ENCODE measurements at places on chromosomes 4 and X.

DNA sequence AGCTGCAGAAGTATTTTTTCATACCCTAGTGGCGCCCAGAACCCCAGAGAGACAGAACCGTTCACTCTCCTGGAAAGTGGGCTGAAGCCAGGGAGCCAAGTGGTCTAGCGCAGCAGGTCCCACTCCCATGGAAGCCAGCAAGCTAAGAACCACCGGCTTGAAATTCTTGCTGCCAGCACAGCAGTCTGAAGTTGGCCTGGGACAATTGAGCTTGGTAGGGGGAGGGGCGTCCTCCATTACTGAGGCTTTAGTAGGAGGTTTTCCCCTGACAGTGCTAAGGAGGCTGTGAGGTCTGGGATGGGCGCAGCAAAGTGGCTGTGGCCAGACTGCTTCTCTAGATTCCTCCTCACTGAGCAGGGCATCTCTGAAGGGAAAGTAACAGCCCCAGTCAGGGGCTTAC lies 84.5 kb upstream of the ATXN3L start:
- DNase-seq, result no peak

DNA sequence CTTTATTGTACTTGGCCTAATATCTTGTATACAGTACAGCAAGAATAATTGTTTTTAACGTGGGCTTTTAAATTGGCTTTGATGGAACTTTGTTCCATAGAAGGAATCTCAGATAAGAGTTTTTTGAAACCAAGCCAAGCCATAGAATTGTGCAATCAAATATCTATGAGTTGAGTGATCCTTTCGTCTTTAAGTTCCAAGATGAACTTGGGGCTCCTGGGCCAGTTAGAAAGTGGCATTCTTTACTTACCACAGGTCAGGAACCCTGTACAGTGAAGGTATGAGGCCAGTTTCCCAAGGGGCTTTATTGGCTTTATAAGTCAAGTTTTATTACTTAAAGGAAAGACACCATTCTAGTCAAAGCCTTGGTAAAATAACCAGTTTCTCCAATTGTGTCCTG lies 2104.2 kb downstream of the PCDH7 start:
- DNase-seq, result no peak

- no peak for DNase-seq
These were observed 1514.8 kb downstream of the RPA4 start for GRCh38 chrX:98398542-98398941.

GRCh38 chrX:28351801-28352200 lies 235.4 kb upstream of the IL1RAPL1 start:
- no peak for DNase-seq

- peak; percentile 54 for DNase-seq
These were observed 382.7 kb downstream of the UNC5C start for GRCh38 chr4:95165926-95166524.

- DNase-seq, result no peak
These were observed 8.8 kb upstream of the FAM9C start for GRCh38 chrX:13053171-13053570.

GRCh38 chrX:78931814-78932213 lies 13.4 kb upstream of the P2RY10 start:
- DNase-seq, result no peak

DNA sequence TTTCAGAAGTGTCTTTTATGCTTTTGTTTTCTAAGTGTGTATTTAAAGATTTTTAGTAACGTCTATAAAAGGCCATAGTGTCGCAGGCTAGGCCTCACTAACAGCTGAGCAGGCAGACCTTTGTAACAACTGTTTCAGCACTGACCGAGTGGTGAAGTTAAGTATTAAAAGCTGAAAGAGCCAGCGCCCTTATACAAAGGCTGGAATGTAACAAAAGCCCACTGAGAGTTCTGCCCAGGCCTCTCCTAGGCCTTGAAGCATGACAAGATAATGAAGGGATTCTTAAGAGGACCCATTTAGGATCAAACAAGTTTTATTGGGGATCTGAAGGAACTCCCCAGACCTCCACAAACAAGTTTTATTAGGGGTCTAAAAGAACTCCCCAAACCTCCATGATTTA lies 722.5 kb upstream of the PRKX start:
- DNase-seq, result no peak

- no peak for DNase-seq
These were observed 63.0 kb upstream of the TRIM2 start for GRCh38 chr4:153141238-153141637.

DNA sequence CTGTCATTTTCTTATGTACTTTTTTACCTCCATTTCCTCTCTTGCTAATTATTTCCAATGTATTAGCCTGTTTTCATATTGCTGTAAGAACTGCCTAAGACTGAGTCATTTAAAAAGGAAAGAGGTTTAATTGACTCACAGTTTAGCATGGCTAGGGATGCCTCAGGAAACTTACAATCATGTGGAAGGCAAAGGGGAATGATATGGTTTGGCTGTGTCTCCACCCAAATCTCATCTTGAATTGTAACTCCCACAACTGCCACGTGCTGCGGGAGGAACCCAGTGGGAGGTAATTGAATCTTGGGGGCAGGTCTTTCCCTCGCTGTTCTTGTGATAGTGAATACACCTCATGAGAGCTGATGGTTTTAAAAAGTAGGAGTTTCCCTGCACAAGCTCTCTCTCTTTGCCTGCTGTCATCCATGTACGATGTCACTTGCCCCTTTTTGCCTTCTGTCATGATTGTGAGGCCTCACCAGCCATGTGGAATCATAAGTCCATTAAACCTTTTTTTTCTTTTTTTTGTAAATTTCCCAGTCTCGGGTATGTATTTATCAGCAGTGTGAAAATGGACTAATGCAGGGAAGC lies 870.0 kb upstream of the INTU start:
- DNase-seq, result no peak

DNA sequence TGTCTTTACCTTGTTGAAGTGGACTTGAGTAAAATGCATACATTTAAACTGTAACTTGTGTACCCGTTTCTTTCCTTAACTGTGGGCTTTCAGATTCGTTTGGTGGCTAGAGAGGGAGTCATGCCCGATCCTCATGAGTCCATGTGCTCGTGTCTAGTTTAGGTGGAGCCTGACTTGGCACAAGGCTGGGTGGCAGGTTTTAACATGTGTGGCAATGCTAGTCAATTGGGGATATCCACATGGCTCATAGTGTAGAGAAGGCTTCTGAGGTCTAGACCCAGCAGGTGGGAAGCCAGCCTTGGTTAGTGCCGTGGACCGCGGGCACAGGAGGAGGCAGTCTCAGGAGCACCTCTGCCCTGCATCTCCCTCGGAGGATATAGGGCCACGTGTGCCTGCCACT lies 48.5 kb upstream of the CLCN4 start:
- no peak for DNase-seq

DNA sequence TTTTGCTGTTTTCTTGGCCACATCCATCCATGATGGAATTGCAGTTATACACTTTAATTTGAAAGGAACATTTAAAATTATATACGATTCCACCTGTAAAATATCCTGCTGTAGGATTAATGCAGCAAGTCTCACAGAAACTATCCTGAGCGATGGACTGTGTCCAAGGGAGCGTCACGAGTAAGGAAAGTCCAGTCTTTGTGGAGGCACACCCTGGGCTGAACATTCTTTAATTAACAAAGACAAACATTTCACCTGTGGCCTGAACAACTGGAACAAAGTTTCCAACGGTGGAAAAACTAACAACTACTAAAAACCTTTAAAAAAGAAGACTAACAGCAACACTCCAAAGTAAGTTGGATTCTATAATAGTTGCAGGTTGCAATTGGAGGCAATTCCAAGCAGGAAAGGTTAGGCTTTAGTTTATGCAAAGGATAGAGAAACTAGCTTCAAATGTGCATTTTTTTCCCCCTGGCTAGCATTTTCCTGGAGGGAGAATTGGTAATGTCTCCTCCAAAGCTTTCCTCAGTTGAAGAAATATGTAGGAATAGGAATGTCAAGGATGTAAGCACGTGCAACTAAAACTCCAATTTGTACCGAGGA lies 11.0 kb downstream of the EREG start:
- no peak for DNase-seq

GRCh38 chrX:68832101-68832416 lies 3.2 kb downstream of the EFNB1 start:
- DNase-seq, result peak; percentile 51

DNA sequence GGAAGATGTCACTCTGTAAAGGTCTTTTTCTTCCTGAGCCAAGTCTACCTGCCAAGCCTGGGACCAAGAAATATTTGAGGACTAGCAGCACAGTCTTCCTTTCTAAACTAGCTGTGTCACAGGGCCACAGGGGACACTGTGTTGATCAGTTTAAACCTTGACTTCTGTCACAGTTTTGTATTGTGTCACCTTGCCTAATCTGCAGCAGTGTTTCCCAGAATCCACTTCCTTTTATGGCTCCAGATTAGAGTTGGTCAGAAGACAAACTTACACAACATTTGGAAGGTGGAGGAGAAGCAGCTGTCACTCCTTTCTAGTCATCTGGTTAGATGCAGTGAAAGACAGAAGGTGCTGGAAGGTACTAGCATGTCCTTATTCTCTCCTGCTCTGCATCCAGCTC lies 143.1 kb upstream of the BCOR start:
- DNase-seq, result no peak

GRCh38 chrX:105116486-105116885 lies 104.0 kb downstream of the TEX13A start:
- no peak for DNase-seq

All from GM20000 (cell line).